ENCODE measurements at places on chromosomes 2 and 18.
A peak's percentile ranks its signal among the peaks of the same experiment; 100 is the strongest.

DNA sequence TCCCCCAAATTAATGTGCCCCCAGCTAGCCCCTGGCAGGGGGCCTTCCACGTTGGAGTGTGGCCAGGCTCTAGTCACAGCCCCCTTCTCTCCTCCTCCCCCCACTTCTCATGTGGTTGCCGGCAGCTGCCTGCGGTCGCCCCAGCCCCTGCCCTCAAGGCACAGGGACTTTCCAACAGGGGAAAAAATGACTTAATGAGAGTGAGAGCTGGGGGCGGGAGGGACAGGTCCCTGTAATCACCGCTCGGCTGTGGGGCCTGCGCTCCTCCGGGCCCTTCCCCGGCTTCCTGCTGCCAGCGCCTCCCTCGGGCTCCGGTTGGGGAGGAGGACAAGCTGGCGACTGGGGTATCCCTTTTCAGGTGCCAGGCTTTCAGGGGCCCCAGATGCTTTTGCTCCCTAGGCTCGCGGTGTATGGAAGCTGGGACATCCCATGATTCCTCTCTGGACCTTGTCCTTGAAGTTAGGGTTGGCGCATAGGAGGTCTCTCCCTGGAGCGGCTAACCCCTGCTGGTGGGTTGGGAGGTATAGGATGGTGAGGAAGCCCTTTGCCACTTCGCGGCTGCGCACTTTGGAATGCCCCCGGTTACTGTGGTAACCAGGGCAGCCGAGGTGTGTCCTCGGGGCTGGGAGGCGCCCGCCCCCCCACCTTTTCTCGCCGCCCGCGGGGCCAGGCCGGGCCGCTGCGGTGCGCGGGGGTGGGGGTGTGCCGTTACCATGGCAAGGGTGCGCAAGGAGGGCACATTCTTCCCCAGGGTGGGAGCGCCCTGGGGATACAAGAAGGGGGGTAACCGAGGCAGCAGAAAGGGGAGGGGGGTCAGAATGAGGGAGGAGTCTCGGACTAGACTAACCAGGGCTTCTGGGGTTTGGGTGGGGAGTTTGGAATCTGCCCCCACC lies 16.1 kb downstream of the WNT10A start:
- DNase-seq: peak; percentile 76

- DNase-seq: no peak
Measured at GRCh38 chr2:26822877-26823276, 25.1 kb upstream of the DPYSL5 start.

- DNase-seq: no peak
Measured at GRCh38 chr2:237408335-237409000, 5.5 kb downstream of the COL6A3 start.

- DNase-seq: no peak
Measured at GRCh38 chr2:111923276-111923804, 24.9 kb downstream of the MERTK start.

DNA sequence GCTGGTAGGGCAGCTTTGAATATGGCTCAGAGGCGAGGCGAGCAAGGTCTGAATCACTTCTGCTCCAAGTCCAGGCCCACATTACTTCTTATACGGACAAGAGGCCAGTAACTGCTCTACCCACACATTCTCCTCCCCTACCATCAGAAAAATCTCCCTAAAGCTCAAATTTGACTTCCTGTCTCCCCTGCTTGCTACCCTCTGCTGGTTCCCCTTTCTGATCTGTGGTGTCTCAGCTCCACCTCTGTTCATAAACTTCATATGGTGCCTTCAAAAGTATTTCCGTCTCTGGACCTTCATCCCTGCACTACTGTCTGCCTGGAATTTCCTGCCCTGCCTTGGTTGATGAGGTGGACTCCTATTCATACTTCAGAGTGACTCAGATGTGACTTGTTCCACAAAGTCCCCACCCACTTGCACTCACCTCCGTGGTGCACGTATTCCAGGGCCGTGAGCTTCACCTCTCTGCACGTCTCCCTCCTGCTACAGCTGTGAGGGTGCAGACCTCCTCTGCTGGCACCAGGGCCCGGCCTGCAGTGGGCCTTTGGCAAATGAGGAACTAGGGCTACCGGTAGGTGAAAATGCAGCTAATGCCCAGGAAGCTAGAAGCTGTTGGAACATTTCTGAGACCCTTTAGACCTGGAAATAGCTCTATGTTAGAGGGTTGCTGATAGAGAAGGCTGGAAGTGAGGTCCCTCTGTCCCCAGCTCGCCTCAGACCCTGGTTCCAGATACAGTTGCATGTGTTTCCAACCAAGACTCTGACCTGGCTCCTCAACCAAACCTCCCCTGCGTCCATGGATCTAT lies 24.6 kb upstream of the KCMF1 start:
- peak; percentile 27 for DNase-seq

DNA sequence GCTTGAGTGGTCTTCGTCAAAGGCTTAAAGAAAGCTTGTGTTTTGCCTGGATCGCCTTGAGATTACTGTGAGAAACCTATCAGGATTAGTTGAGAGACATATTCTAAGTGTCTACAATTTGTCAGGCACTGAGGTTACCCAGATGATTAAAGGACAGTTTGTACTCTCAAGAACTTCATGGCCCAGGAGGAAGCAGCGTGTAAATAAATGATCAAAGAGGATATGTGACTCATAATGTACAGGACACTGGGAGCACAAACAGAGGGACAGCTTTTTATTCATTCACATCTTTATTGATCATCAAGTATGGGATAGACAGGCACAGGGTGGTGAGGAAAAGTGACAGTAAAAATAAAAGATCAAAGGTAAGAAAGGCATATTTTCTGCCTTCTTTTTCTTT lies 152.6 kb upstream of the FSHR start:
- no peak for DNase-seq

- no peak for DNase-seq
Measured at GRCh38 chr2:66239655-66240054, 195.3 kb upstream of the MEIS1 start.

DNA sequence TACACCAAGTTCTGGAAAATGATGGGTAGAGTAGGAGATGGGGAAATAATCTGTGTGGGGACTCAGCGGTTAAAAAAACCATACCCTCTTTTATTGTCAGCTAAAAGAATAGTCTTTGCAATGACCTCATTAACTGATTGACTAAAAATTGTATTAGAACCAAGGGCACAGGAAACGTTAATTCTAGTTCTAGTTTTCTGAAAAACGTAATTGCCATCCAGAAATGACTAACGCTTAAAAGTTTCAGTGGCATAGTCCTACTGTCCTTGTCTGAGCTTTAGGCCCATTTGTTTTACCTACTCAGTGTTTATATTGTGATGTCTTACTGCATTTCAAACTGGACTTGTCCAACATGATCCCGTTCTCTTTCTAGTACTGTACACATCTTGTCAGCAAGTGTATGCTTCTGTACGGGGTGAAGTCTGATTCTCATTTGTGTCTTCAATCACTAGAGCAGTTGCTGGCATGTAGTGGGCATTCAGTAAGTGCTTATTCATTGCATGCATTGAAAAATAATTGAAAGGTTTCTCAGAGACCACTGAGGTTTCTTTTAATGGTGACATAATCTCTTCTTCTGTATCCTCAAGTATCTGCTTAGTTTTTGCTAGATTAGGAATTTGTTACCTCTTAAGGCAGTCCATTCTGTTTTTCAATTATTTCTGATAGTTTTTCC lies 81.5 kb downstream of the ZNF407 start:
- no peak for DNase-seq

DNA sequence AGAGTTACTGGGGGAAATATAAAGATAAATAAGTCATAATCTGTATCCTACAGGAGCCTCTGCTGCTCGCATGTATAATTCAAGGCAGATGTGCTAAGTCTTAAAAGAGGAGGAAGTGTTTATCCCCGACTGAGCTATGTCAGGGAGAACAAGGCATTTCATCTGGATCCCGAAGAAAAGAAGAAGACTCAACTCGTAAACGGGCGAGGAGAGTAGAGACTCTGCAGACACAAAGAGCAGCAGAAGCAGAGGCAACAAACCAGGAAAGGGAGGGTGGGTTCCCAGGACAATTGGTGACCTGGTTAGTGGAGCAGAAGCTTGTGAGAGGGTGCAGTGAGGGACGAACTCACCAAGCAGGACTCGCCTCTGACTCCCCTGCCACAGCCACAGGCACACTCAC lies 368.6 kb downstream of the EIPR1 start:
- no peak for DNase-seq

GRCh38 chr2:39738936-39739335 lies 40.1 kb downstream of the THUMPD2 start:
- no peak for DNase-seq

DNA sequence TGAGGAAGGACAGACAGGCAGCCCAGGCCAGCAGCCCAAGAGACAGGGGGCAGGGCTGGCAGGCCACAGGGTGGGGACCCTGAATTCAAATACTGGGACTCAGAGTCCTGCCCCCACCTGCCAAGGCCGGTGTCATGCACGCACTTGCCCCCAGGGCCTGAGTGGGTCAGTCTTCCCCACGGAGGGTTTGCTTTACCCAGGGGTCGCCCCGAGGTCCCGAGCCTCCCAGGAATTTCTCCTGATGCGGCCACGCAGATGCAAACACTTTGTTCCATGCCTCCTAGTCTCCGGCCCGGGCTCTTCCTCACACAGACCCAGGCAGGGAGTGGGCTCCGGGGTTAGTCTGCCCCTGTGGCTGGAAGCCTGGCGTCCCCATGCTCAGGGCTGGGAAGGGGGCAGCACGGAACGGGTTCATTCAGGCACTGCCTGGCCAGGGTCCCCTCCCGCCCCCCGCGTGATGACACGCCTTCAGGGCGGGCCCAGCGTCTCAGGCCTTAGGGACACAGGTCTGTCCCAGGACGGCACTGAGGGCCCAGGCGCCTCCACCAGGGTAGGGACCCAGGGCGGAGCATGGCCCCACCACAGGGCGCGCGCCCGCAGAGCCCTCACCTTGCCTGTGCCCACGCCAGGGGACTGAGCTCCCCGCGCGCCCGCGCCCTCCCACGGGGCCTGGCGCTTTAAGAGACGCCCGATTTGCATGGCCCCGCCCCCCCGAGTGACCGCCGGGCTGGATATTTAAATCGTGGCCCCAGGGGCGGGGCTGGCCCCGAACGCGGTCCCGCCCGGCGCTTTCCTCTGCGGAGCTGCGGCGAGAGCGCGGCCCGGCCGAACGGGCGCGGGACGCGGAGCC lies at the start of gene SNED1:
Gene SNED1, plus strand, starts transcription at position 763 of the 850 bp plus-strand sequence. CDS start 220 bp downstream, outside the sequence.
- DNase-seq: peak; percentile 35

GRCh38 chr2:143501106-143501676 lies 372.0 kb downstream of the ARHGAP15 start:
- no peak for DNase-seq

DNA sequence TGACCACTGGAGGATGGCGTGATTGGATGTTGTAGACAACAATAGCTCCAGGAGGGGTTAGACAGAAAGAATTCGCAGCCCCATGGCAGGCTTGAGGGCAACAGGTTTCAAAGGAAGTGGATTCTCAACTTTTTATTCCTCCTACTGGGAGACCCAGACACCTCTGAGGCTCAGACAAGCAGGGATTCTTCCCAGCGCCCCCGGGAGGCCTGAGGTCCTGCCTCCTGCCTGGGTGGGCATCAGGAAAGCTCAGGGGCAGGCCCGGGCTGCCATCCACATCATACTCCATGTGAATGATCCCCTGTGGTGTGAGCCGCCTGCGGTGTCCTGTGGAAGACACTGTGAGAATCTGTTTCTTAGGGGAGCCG lies 203.5 kb downstream of the CYP26B1 start:
- DNase-seq: no peak

GRCh38 chr2:55175254-55176093 lies 56.6 kb downstream of the CLHC1 start:
- no peak for DNase-seq

GRCh38 chr2:161965994-161966393 lies 108.0 kb downstream of the DPP4 start:
- DNase-seq: no peak

GRCh38 chr2:219022041-219022440 lies 19.3 kb downstream of the CFAP65 start:
- no peak for DNase-seq

DNA sequence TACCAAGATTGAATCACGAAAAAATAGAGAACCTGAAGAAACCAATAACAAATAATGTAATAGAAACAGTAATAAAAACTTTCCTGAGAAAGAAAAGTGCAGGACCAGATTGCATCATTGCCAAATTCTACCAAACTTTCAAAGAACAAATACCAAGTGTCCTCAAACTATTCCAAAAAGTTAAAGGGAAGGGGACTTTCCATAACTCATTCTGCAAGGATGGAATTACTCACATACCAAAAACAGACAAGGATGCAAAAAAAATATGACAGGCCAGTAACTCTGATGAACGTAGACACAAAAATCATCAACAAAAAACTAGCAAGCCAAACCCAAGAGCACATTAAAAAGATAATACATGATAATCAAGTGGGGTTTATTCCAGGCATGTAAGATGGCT lies 172.3 kb upstream of the SLC35G4 start:
- no peak for DNase-seq

GRCh38 chr2:27336173-27336572 lies 13.3 kb upstream of the MPV17 start:
- DNase-seq: no peak

DNA sequence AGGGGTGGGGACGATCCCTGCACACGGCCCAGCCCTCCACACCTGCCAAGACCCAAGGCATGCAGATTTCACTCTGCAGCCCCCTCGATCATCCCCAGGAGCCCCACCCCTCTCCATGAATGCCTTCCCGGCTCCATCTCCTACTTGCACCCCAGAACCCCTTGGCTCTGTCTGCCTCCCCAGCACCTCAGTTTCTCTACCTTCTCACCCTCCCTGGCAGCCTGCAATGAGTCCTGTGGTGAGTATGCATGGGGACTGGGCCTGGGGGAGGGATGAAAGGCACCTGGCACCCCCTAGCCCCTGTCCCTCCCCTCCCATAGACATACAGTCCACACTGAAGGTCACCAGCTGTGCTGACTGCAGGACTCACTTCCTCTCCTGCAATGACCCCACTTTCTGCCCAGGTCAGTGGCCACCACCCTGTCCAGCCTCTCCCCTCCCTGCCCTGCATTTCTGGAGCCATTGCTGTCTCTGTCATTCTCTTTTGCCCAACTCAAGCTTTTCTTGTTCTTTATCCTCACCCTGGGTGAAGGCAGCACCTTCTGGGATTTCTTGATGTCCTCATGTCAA lies 1.0 kb downstream of the TEX51 start:
- DNase-seq: no peak

DNA sequence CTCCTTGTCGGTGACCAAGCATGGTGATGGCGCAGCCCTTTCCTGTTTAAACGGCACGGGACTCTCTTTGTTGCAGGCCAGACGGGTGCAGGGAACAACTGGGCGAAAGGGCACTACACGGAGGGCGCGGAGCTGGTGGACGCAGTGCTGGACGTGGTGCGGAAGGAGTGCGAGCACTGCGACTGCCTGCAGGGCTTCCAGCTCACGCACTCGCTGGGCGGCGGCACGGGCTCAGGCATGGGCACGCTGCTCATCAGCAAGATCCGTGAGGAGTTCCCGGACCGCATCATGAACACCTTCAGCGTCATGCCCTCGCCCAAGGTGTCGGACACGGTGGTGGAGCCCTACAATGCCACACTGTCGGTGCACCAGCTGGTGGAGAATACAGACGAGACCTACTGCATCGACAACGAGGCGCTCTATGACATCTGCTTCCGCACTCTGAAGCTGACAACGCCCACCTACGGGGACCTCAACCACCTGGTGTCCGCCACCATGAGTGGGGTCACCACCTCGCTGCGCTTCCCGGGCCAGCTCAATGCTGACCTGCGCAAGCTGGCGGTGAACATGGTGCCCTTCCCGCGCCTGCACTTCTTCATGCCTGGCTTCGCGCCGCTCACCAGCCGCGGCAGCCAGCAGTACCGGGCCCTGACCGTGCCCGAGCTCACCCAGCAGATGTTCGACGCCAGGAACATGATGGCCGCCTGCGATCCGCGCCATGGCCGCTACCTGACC lies 17.1 kb downstream of the TUBB6 start:
- DNase-seq: no peak

- DNase-seq: peak; percentile 55
Measured at GRCh38 chr18:62524440-62525200, 1.8 kb downstream of the ZCCHC2 start.

GRCh38 chr18:62590799-62591590 lies 68.2 kb downstream of the ZCCHC2 start:
- no peak for DNase-seq

Measured in activated effector memory CD4-positive, alpha-beta T cell treated with Interleukin-2 at 50 U/mL for 16 hours (primary cell).